Muscle of leg (tissue), 16 donors: ENCODE measurements at places on chromosomes 2 and 18. TPM values are rescaled to one million over a fixed set of nuclear protein-coding genes. Genes with fewer than 3 reads are reported as not detected.

TMEM127 gene
- polyA plus RNA-seq = 23.7 TPM

DNA sequence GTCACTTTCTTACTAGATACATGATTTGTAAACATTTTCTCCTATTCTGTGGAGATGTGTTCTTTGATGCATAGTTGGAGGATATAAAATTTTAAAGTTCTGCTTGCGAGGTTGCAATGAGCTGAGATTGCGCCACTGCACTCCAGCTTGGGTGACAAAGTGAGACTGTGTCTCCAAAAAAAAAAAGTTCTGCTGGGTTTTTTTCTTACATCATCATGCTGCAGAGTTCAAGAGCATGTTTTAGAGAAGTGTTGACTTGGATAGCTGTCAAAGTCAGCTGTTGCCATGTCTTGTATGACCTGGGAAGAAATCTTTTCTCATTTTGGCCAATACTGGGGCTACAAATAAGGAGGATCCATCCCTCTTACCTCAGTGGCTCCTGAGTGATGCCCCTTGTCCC is 71.3 kb downstream of the UGGT1 start:
- no peak overlapping the region for H3K27ac ChIP-seq
- DNase-seq = no peak
- H3K36me3 ChIP-seq = peaks cover 41% of the 10 kb centered on the region
- no peak overlapping the region for H3K4me3 ChIP-seq

LRRTM4 gene
- polyA plus RNA-seq = 0.45 TPM

GRCh38 chr2:104786821-104787220 is 67.1 kb upstream of the POU3F3 start:
- DNase-seq = no peak
- no peaks in the 10 kb centered on the region for H3K36me3 ChIP-seq
- H3K27me3 ChIP-seq = peaks cover 14% of the 10 kb centered on the region
- peaks cover 5% of the 10 kb centered on the region for H3K4me1 ChIP-seq
- H3K4me3 ChIP-seq = no peak overlapping the region
- no peak overlapping the region for H3K27ac ChIP-seq

DNA sequence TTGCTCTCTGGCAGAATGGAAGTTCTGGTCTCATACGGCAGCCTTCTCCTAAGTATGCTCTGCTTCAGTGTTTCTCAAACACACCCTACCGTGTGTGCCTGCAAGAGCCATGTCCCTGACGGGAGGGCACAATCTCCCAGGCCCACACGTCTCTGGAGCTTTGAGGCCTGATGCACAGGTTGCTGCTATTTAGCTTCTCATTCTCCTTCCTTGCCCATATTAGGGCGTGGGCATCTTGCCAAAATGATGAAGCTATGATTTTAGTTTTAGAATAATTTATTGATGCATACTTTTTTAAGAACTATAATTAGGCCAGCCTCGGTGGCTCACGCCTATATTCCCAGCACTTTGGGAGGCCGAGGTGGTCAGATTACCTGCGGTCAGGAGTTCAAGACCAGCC is 107.9 kb downstream of the RNF144A start:
- H3K27me3 ChIP-seq = no peaks in the 10 kb centered on the region
- no peak overlapping the region for H3K4me3 ChIP-seq
- no peak overlapping the region for H3K27ac ChIP-seq
- H3K4me1 ChIP-seq = peaks cover 32% of the 10 kb centered on the region
- no peak for DNase-seq

DNA sequence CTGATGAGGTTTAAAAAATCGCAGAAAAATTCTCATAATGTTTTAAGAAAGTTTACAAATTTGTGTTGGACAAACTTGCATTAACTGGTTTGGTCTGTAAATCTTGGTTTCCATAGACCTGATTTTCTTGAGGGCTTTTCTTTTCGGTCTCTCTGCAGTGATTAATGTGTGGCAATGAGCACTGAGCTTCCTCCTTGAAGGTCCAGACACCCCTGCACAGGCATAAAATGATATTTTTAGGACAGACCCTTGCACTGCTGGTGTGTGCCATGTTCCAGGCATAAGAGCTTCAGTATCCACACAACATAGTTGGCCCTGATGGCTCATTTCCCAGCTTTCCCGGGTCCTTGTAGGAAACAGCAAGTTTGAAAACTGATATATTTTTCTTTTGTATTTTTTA is 33.7 kb downstream of the MRPL33 start:
- no peak for DNase-seq
- H3K4me3 ChIP-seq = no peak overlapping the region
- no peaks in the 10 kb centered on the region for H3K27me3 ChIP-seq
- H3K36me3 ChIP-seq = no peaks in the 10 kb centered on the region

NOSTRIN gene
- polyA plus RNA-seq = 10.6 TPM

LYPD6B gene
- polyA plus RNA-seq = 0.16 TPM

DNA sequence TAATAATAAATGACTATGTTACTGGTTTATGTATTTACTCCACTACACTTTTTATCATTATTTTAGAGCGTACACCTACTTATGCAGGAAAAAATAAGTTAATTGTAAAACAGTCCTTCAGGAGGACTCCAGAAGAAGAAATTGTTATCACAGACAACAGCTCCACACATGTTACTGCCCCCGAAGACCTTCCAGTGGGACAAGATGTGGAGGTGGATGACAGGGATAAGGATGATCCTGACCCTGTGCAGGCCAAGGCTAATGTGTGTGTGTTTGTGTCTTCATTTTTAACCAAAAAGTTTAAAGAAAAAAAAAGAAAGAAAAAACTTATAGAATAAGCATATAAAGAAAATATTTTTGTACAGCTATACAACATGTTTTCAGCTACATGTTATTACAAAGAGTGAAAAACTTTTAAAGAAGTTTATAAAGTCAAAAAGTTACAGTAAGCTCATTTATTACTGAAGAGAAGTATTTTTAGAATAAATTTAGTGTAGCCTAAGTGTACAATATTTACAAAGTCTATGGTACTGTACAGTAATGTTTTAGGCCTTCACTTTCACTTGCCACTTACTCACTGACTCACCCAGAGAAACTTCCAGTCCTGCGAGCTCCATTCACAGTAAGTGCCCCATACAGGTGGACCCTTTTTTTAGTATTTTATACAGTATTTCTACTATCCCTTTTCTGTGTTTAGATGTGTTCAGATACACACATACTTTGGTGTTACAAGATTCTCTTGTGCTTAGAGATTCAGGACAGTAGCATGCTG is 7.5 kb downstream of the TGFBRAP1 start:
- no peaks in the 10 kb centered on the region for H3K36me3 ChIP-seq
- no peaks in the 10 kb centered on the region for H3K27me3 ChIP-seq
- DNase-seq = no peak
- H3K4me3 ChIP-seq = no peak overlapping the region

THADA gene
- polyA plus RNA-seq = 18.2 TPM

FN1 gene
- polyA plus RNA-seq = 538 TPM

E2F6 gene
- 20.2 TPM for polyA plus RNA-seq

DNA sequence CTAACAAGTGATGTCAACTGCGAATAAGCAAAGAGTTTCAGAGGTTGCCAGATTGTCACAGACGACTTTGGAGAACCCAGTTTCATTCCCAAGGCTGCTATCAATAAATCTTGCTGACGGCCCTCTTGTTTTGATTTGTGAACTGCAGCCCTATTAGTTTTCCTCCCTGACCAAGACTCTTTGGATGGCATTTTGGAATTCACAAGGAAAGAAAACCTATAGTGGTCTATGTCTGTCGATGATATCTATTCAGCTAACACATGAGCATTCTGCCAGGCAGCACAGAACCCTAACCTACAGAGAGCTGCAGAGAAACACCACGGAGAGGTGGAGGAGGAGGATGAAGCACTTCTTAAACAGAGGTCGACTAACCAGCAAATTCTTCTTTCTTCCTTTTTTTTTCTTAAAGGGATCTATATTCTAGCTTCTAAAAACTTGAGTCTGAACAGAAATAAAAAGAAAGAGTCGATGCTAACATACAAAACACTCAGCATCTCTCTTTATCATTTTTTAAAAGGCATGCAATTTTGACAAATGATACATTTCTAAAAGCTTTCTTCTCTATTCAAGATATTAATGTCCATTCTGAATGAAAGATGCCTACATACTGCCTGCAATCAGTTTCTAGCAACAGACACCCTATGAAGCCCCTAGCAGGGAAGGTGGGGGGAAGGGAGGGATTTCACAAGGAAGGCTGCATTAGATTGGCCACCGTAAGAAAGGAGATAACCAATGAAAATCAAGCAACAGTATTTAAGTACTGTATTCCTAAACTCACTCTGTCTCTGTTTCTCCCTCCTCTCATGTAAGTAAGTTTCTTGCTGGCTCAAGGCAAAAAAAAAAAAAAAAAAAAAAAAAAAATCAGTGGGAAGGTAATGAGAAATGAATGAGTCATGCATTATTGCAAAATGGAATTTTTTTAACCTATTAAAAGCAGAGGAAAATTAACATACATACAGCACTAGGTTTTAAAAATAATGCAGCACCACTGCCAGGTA is 83.0 kb upstream of the CHRNA1 start:
- peaks cover 2% of the 10 kb centered on the region for H3K4me1 ChIP-seq
- H3K36me3 ChIP-seq = no peaks in the 10 kb centered on the region
- DNase-seq = peak; percentile 94
- H3K27me3 ChIP-seq = no peaks in the 10 kb centered on the region
- H3K27ac ChIP-seq = peak overlapping the region; percentile 72
- H3K4me3 ChIP-seq = peak overlapping the region; percentile 36

DNA sequence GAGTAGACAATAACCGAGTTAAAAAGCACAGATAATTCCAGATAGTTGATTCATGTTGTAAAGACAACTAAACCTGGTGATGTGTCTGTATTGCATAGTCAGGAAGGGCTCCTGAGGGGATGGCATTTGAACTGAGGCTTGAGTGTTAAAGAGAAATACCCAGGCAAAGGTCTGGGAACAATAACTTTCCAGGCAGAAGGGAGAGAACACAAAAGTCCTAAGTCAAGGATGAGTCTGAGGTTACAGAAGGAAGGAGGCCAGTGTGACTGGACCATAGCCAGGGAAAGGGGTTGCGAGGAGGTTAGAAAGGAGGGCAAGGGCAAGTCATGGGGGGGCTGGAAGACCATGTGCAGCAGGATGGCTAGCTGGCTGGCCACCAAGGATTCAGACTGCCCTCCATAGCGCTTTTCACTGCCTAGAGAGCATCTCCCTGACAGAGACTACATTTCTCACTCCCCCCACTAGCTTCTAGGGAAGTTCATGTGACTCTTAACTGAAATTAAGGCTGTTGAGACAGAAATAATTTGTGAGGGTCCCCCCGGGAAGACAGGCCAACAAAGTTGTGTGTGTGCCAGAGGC is 135.5 kb upstream of the CREB1 start:
- DNase-seq = peak; percentile 43
- no peaks in the 10 kb centered on the region for H3K4me1 ChIP-seq
- no peaks in the 10 kb centered on the region for H3K27me3 ChIP-seq
- H3K4me3 ChIP-seq = no peak overlapping the region
- H3K27ac ChIP-seq = peak overlapping the region; percentile 17
- H3K36me3 ChIP-seq = no peaks in the 10 kb centered on the region

DNA sequence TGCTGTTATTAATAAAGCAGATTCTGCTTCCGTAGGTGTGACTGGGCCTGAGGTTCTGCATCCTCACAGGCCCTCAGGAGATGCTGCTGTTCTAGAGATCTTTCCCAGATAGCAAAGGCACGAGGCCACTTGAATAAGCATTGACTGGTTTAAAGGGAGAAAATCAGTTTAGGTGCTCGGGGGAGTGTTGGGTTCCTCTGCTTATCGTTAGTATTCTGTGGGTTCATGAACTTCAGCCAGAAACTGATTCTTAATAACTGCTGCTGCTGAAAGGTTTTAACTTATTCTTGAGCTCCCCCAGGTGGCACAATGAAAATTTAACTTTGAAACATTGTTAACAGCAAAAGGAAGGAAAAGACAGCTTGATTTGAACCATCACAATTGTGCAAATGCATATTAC is 56.9 kb downstream of the ITGA6 start:
- H3K27ac ChIP-seq = no peak overlapping the region
- no peak overlapping the region for H3K4me3 ChIP-seq
- H3K27me3 ChIP-seq = no peaks in the 10 kb centered on the region
- peaks cover 13% of the 10 kb centered on the region for H3K36me3 ChIP-seq

GPR45 gene
- 0.13 TPM for polyA plus RNA-seq

CASP10 gene
- polyA plus RNA-seq = 6.6 TPM

DNA sequence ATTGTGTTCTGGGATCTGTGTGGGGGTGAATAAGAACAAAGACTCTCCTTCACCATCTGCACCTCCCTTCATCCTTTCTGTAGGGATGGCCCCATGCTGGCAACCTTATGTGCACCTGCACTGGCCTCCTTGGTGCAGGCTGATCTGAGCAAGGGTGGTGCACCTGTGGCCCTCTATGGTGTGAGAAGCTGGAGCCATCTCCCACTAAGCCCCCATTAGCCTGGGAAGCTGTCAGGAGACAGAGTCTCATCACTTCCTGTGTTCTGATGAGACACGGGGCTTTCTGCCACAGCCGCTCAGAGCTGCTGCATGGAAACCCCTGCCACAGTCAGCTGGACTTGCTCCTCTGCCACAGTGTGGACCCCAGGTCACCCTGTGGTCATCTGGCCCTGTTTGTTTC is 565.3 kb upstream of the SALL3 start:
- H3K36me3 ChIP-seq = no peaks in the 10 kb centered on the region
- no peak overlapping the region for H3K4me3 ChIP-seq
- H3K27me3 ChIP-seq = peaks cover 2% of the 10 kb centered on the region

GRCh38 chr2:59655809-59656208 is 897.6 kb downstream of the BCL11A start:
- H3K27ac ChIP-seq = no peak overlapping the region
- H3K27me3 ChIP-seq = no peaks in the 10 kb centered on the region
- no peak for DNase-seq
- H3K4me1 ChIP-seq = no peaks in the 10 kb centered on the region

B4GALT6 gene
- polyA plus RNA-seq = 8.8 TPM

- H3K4me1 ChIP-seq = no peaks in the 10 kb centered on the region
- H3K27me3 ChIP-seq = no peaks in the 10 kb centered on the region
- DNase-seq = no peak
- H3K4me3 ChIP-seq = no peak overlapping the region
Measured at GRCh38 chr18:59466980-59467379, 107.9 kb upstream of the LMAN1 start.

CYP27A1 gene
- 23.2 TPM for polyA plus RNA-seq

DNA sequence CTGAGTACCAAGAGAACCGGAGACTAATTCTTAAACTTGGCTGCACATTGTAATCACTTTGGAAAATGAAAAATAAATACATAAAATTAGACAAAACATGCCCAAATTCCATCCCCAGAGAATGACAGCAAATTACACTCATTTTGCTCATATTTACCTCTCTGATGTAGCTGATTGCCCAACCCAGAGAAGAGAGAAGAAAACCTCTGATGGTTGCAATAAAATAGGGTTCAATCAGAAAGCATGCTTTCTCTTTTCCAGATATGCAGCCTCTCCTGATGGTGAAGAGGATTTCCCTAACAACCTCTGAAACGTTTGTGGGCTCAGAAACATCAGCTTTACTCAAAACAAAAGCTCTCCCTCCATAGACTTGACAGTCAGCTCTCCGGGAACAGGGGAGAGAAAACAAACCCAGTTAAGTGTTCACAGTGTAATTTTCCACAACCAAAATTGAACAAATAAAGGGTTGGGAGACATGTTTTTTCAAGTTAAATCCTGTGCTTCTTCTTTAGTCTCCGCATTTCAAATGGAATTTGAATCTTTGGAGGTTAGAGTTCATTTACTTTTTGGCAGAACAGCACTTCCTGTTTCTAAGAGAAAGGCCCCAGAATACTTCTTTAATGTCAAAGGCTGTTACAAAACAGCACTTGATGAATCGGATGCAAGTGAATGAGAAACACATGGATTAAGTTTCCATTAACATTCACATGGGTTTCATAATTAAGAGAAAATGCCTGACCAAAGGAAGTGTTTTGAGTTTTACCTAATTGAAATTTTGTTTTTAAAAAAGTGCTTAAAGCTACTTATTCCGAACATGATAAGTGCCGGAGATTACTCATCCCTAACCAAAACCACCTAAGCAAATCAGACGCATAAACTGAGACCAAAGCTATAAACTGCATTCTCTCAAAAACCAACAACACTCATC is 570.1 kb upstream of the SYT4 start:
- no peak overlapping the region for H3K4me3 ChIP-seq
- no peaks in the 10 kb centered on the region for H3K4me1 ChIP-seq
- DNase-seq = peak; percentile 79
- H3K27me3 ChIP-seq = no peaks in the 10 kb centered on the region

ANKRD53 gene
- 1.5 TPM for polyA plus RNA-seq

IL1R2 gene
- 0.06 TPM for polyA plus RNA-seq

LOXHD1 gene
- polyA plus RNA-seq = 2.6 TPM
